ENCODE measurements at places on chromosomes 6 and 20. TPM values are rescaled to one million over a fixed set of nuclear protein-coding genes. Genes with fewer than 3 reads are reported as not detected.

Gene AFDN
- total RNA-seq = 13.5 TPM

GRCh38 chr6:136072691-136073090 is 177.4 kb downstream of the MTFR2 start:
- DNase-seq = no peak

- DNase-seq = no peak
Measured at GRCh38 chr6:169396554-169397163, 143.0 kb upstream of the THBS2 start.

DNA sequence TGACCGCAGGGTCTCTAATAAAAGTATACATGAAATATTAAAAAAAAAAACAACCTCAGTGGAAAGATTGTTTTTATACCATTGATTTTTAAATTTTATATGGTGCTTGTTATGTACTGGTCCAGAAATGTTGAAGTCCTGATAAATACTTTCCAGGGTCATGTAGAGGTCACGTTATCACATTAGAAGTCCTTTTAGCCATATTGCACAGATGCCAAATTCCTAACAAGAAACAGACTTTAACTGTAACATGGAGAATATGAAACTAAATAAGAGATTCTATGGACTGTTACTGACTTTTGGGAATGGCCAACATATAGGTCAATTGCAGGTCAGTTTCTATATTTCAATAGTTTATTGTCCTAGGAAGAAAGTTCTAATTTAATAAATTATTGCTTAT is 89.0 kb downstream of the ADGRB3 start:
- DNase-seq = no peak

Gene PLA2G7
- not detected for total RNA-seq

- no peak for DNase-seq
Measured at GRCh38 chr6:111818539-111819226, 54.6 kb downstream of the FYN start.

Gene DSP
- total RNA-seq = 0.02 TPM

GRCh38 chr6:69888482-69889233 is 22.3 kb downstream of the COL19A1 start:
- no peak for DNase-seq

GRCh38 chr6:44457596-44457995 is 70.1 kb downstream of the CDC5L start:
- no peak for DNase-seq

GRCh38 chr20:13819885-13820645 is 35.2 kb downstream of the NDUFAF5 start:
- DNase-seq = peak; percentile 64

GRCh38 chr6:165876588-165876987 is 213.5 kb upstream of the PDE10A start:
- DNase-seq = no peak

- DNase-seq = no peak
Measured at GRCh38 chr6:148915810-148916209, 169.0 kb downstream of the UST start.

DNA sequence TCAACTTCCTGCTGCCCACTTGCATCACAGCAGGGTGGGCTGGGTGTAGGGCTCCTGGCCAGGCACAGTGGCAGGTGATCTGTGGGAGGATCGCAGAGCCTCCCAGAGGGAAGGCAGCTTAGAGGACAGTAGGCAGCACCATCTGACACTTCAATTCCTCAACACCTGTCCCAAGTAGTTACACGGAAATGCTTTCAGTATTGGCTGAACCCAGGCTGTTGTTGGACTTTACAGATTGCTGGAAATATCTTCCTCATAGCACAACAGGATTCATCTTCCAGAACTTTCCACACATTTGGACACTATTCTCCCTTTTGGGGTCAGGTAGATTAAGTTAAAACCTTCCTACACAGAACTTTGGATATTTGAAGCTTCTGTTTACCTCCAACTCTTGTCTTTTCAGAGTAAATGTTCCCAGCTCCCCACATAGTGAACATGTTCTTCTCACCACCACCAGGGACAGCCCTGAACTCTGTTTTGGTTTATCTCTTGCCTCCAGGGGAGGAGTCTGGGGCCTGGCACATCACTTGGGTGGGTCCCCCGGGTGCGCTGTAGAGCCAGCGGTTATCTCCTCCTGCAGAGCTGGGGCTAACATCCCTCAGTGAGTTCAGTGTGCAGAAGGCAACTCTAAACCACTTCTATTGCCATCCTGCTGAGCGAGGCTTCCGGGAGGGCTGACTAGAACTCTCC is 3.5 kb upstream of the SLC22A2 start:
- DNase-seq = no peak

DNA sequence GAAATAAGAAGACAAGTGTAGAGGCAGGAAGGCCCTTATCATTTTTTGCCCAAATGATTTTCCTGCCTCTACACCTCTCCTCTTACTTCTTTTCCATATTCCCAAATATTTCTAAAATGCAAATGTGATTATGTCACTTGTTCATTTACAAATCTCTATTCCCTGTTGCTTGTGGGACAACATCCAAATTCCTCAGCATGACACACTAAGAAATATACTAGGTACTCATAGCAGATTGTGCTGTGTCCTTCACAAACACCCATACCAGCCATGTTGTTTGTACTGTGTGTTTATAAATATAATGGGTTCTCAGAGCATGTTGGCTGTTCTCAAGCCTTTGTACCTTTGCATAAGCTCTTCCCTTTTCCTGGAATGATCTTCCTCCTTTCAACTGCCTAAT is 17.7 kb upstream of the FYN start:
- DNase-seq = no peak

Gene PREP
- 10.5 TPM for total RNA-seq

DNA sequence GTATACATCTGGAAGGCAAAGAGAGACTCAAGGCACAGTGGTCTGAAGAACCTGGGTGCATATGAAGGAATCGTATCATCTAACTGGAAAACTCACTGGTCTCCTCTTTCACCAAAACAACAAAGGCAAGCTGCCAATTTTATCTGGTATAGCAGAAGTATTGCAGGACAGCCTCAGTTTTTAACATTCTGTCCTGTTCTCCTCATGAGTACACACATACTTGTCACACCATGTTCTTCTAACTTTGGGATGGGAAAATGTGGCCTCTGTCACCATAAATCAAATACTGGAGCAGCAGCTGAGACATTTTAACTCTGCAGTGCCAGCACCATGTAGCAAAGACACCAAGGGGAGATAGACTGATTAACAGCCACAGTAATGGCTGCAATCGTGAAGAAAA is 199.1 kb upstream of the CNR1 start:
- DNase-seq = no peak

DNA sequence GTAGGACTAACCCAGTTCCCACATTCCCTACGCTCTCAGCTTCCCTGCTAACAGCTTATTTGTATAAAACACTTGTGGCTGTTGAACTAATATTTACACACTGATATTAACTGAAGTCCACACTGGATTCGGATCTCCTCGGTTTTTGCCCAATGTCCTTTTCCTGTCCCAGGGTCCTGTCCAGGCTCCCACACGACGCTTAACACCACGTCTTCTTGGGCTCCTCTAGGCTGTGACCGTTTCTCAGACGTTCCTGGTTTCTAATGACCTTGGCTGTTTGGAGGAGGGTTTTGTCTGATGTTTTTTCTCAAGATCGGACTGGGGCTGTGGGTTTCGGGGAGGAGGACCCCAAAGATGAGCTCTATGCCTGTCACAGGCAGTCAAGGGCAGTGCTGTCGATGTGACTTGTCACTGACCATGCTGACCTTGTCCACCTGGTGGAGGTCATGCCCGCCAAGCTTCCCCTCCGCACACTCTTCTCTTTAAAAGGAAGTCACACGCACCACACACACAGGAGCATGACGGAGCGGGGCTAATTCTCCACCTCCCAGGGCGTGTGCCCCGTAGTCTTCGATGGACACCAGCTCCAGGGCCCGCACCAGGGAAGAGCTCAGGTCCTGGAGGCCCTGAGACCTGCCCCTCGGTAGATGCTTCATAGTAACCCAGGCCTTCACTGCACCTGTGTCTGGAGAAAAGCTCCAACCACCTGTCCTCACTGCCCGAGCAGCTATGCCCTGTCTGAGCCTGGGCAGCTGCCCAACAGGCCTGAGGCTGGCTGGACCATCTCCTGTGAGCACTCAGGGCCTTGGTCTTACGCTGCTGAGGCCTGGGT is 72.0 kb downstream of the TTLL2 start:
- no peak for DNase-seq

GRCh38 chr6:85945459-85946185 is 302.9 kb upstream of the SYNCRIP start:
- no peak for DNase-seq

- no peak for DNase-seq
Measured at GRCh38 chr20:1637226-1637625, 17.4 kb upstream of the SIRPB1 start.

DNA sequence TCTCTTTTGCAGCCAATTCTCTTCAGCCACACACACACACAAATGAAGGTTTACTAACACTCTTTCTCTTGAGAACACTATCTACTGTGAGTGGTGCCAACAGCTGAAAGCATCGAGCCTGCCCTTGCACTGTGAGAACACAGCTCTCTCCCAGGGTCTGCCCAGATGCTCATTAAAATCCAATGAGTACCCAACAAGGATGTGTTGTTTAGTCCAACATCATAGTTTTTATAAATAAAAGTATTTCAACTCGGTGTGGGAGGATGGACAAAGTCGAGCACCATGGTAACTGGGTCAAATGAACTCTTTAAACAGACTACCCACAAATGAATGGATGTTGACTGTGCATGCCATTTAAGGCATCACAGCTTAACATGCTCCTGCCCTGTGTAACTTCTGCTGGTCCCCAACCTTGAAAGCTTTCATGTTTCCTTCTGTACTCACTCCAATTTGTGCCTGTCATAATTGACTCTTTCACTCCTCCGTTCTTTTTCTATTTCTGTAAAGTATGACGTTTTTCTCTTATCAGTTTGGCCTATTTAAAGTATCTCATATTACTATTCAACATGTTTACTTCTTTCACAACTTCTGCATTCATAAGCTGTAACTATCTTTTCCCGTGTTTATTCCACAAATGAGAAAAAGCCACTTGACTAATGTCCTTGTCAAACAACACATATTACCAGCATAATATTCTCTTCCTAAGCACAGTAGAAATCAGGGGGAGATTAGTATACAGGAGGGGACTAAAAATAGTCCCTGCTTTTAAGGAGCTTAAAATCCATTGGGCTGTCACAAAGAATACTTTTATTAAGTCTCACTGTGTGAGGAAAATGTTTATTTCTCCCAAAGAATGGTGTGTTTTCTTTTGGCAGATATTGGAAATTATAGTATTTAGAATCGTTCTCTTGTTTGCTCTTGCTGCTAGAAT is 215.4 kb downstream of the RFPL4B start:
- peak; percentile 41 for DNase-seq

Gene ANKRD66
- not detected for total RNA-seq

Gene OR2J3
- not detected for total RNA-seq

DNA sequence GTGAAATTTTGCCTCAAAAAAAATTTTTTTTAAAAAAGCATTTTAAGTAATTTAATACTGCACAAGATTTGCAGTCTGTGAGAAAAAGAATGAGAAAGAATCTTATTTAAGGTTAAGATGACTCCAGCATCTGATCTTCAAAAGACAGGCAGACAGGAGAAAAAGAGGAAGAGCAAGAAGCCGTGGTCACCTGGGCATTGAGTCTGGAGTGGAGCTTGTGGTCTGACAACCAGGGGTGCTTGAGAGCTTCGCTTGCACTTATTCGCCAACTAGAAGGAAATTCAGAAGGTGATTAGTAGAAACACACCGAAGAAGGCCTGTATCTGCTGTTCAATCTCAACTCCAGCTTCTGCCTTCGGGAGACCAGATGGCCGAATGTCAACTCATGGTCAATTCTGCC is 75.9 kb downstream of the MYLK4 start:
- no peak for DNase-seq

Gene CFAP61
- not detected for total RNA-seq

DNA sequence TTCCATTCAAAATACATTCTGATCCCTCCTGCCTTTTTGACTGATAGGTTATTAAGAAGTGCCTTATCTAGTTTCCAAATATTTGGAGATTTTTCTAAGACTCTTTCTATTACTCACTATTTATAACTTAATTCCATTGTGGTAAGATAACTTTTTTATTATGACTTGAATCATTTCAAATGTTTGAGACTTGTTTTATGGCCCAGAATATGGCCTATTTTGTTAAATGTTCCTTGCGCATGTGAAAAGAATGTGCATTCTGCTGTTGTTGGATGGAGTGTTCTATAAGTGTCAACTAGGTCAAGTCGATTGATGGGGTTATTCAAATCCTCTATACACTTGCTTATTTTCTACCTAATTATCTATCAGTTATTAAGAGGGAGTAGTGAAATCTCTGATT is 13.1 kb upstream of the TCP11 start:
- no peak for DNase-seq

DNA sequence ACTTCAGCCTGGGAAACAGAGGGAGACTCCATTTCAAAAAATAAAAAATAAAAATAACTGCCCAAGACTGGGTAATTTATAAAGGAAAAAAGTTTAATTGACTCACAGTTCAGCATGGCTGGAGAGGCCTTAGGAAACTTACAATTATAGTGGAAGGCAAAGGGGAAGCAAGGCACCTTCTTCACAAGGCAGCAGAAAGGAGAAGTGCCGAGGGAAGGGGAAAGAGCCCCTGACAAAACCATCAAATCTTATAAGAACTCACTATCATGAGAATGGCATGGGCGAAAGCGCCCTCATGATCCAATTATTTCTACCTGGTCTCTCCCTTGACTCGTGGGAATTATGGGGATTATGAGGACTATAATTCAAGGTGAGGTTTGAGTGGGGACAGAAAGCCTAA is 95.5 kb upstream of the LGSN start:
- no peak for DNase-seq

- DNase-seq = peak; percentile 51
Measured at GRCh38 chr6:41449399-41450245, 96.6 kb upstream of the FOXP4 start.

DNA sequence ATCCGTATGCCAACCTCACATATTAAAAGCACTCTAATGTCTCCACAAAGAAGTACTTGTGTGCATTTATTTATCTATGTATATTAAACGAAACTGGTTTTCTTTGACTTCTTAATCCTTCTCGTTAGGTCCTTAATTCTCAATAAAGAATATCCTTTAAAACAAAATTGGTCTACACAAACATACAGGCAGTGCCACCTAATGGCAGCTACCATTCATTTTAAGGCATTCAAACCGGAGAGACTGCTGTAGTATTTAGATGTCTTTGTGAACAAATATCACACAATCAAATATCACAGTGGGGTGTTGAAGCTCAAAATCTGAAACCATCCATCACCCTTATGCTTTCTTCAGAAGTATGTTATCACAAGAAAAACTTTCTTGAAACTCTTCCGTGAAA is 96.6 kb upstream of the IRAK1BP1 start:
- no peak for DNase-seq
